EH (cell line): ENCODE measurements at places on chromosomes 12 and 14.

DNA sequence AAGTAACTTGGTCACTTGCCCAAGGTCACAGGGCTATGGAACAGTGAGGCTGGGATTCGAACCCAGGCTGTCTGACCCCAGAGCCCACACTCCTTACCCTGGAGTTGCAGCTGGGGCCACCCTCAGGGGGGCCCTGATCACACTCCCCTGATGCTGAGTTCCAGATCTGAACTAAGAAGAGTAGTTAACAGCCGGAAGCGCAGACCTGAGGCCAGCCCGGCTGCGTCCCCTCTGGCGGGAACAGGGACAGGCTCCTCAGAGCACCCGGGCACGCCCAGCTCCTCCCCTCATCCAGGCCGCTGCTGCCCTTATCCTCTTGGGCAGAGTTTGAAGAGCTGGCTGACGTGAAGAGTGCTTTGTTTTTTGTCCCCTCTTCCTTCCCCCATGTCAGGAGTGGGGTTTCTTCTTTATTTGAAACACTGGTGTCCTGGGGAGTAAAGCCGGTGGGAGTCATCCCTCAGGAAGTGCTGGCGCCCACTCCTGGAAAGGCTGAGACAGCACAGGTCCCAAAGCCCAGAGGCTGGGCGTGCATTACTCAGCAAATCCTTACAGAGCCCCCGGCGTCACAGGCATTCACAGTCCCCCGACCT, 8.7 kb downstream of the PHB2 start:
- peak; percentile 77 for DNase-seq

DNA sequence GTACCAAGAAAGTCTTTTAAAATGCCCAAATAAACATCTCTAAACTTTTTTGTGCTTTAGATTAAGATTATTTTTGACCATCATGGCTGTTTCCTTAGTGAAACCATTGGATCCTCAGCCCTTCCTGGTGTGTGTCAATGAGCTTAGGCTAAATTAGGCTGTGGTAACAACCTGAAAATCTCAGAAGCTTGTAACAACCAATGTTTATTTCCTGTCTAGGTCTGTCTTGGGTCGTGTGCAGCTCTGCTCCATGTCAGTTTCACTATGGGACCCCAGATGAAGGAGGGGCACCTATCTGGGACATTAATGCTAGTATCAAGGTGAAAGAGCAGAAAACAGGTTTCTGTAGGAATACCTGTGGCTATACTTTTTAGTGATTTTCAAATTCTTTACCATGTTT, 49.9 kb downstream of the KCNMB4 start:
- DNase-seq: no peak

DNA sequence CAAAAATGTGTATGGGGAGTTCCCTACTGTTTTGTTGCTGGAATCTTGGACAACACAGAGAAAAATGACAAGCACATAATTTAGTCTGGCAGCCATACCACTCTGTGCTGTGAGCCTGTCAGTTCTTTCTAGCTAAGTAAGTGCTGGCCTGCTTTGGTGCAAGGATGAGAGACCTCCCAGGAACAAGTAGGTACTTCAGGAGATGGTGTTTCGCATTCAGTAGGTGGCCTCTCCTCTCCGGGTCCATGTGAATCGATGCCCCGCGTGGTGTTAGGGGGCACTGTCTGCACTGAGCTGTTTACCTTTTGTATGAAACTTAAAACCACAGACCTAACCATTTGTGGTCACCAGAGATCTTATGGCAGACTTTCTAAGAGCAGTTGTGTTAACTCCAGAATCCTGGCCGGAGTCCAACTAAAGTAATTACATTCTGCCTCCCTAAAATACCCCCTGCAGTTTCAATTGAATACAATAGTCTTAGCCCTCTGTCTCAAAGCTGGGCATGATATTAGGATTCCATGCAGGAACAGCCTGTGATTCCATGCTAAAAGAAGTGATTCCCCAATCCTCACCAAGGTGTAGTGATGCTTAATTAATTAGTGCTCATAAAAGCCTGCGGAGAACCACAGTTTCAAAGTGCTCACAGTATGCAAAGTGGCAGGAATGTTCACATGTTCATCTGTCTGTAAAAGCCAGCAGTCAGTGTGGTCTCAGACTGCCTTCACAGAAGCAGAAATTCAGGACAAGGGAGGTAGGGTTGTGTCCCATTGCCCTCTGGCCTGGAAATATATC, 64.2 kb downstream of the LLPH start:
- DNase-seq: peak; percentile 75

GRCh38 chr14:63269561-63270225, 49.0 kb downstream of the GPHB5 start:
- no peak for DNase-seq

GRCh38 chr12:127595506-127595905, 671.5 kb upstream of the TMEM132C start:
- no peak for DNase-seq
